ENCODE measurements at places on chromosomes 2 and 18.

DNA sequence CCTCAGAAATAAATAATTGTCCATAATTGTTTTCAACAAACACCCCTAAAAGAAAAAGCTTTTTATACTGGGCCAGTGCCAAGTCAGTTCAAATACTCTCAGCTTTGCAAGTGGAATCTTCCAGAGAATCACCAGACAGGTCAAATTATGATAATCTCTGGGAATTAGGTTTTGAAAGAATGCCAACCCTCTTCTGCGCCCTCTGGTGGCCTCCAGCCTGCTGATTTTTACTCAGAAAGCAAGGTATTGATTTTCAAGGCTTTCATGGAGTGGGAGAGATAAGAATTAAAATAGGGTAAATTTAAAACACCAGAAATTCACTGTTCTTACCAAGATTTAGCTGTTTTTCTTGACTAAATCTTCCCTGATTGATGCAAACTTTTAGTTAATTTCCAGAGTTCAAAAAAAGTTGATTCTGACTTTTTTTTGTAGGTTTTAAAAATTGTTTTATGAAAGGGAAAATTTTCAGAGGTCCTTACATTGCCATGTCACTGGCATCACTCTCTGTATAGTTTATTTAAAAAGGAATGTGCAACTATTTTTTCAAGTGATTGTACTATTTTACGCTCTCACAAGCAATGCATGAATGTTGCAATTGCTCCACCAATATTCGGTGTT lies 282.9 kb upstream of the TNP1 start:
- H3K36me3 ChIP-seq = no peaks in the 10 kb centered on the region
- H3K4me3 ChIP-seq = no peak overlapping the region
- DNase-seq = no peak

DNA sequence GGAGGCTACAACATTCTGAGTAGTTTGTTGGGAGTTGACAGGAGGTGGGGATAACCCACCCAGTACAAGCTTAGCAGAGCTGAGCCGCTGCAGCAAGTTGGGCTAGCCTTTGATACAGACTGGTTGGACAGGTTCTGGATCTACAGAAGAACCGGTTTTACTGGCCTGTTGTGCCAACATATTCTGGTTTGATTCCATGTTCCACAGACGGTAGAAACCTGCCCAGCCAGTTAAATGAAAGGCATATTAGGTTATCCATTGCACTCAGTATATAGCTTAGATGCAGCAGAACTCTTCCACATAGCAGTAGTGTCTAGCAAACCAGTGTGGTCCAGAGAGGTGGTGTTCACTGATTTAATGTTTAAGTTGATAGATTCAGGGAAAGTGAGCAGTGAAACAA lies 19.3 kb upstream of the RBBP8 start:
- H3K27me3 ChIP-seq = no peaks in the 10 kb centered on the region
- no peak overlapping the region for H3K27ac ChIP-seq
- DNase-seq = no peak

DNA sequence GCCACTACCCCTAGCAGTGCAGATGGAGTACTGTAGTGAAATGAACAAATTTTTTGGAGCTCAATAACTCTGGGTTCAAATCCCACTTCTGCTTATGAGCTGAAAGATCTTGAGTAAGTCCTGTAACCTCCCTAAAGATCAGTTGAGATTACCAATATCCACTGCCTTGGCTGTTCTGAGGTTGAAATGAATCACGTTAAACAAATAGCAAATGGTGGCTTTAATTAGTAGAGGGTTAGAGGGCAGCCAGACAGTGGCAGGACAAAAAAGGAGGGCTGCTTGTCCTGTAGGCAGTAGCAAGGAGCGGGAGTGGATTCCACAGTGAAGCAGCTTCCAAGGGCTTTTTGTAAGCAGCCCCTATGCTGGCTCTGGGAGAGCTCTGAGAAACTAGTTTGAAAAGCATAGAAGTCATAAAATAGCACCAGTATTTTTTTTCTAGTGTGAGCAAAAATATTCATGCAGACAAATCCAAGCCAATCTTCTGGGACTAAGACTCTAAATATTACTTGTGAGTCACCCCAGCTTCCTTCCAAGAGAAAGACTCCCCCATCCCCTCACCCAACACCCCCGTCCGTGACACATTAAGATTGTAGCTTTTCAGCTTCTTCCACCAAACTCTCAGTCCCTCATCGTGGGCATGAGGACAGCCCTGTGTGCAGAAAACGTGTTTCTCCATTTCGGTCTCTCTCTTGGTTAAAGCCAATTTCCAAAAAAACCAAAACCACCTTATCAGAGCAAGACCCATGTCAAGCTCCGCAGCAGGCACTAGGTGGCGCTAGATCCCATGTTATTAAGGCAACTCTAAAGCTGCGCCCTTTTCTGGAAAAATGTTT lies 123.5 kb upstream of the LGALSL start:
- peak; percentile 93 for DNase-seq
- no peak overlapping the region for H3K27ac ChIP-seq
- H3K4me3 ChIP-seq = no peak overlapping the region
- peaks cover 36% of the 10 kb centered on the region for H3K4me1 ChIP-seq
- no peaks in the 10 kb centered on the region for H3K27me3 ChIP-seq
- H3K36me3 ChIP-seq = no peaks in the 10 kb centered on the region

DNA sequence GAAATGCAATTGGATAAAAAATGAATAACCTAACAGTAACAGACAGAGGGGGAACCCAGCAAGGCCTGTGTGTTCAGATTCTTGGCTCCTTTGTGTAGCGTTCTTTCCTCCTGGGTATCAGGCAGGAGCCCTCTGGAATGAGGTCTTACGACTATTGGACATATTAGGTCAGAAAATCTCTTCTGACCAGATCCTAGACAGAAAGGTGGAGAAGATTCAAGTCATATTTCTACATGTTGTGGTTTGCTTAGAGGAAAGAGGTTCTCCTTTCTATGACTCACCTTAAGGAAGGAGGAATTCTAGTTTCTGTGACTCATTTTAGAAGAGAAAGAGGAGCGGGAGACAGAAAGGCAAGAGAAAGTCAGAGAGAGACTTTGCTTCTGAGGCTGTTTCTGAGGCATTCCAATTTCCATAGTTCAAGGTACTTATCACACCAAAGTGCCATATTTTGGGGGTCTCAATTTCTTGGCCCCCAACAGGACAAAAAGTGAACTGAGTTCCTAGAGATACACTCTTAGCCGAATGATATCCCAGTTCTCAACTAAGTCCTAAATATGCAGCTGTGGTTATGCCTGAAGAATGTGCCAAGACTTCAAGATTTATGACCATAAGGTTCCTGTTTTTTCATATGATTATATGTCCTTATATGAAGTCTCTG lies 618.6 kb downstream of the ZEB2 start:
- H3K27ac ChIP-seq = no peak overlapping the region
- no peaks in the 10 kb centered on the region for H3K4me1 ChIP-seq
- no peak overlapping the region for H3K4me3 ChIP-seq
- H3K36me3 ChIP-seq = no peaks in the 10 kb centered on the region

DNA sequence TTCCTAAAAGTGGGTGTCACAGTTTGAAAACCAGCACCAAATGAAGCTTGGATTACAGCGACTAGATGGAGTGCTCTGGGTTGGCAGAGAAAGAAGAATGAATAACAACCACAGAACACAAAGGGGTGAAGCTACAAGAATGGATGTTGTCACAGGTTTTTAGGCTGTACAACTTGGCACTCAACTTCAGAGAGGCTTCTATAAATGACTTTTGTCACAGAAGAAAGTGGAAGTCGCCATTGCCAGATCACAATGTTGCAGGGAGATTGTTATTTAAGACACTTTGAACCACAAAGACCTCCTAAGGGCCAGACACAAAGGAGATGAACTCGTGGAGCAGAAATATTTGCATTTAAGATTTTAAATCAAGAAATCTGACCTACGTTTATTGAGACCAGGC lies 354.2 kb downstream of the CDH7 start:
- no peaks in the 10 kb centered on the region for H3K36me3 ChIP-seq
- H3K4me3 ChIP-seq = no peak overlapping the region
- H3K27me3 ChIP-seq = no peaks in the 10 kb centered on the region
- H3K4me1 ChIP-seq = no peaks in the 10 kb centered on the region

- DNase-seq = no peak
- no peaks in the 10 kb centered on the region for H3K36me3 ChIP-seq
- H3K27me3 ChIP-seq = peaks cover 3% of the 10 kb centered on the region
Measured at GRCh38 chr2:98121149-98121548, 34.2 kb downstream of the VWA3B start.

DNA sequence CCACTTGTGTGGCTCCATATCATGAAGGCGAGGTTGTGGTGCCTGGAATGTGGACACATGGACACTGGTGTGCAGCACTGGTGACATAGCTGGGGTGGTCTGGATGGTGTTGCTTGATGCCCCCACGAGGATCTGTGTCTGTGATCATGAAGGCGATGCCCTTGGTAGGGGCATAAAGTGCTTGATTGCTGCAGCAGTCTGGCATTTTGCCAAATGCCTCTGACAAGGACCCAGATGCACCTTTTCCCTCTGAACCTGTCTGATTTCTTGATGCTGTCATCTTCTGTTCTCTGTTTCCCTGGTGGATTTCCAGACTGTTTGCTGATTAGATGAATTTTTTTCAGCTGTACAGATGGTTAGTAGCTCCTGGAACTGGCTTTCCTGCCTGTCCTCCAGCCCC lies 752.0 kb upstream of the HS6ST1 start:
- no peaks in the 10 kb centered on the region for H3K27me3 ChIP-seq
- H3K4me3 ChIP-seq = no peak overlapping the region
- DNase-seq = no peak
- H3K4me1 ChIP-seq = no peaks in the 10 kb centered on the region

DNA sequence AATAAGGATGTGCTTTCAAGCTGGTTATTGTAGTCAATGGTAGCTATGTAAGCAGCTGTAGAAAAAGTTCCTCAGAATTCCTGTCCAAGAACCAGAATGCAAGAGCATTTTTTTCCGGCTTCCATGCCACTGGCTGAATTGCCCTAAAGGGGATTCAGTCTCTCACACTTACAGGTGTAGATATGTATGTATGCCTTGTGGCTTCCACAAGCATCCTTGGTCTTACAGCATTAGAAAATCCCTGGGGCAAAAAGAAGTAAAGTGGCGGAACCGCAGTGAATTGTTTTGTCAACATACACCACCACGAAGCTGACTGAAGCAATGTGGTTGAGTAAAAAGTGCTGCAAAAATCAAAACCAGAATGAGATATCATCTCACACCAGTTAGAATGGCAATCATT lies 54.6 kb downstream of the FANCL start:
- H3K27ac ChIP-seq = no peak overlapping the region
- no peak for DNase-seq
- H3K27me3 ChIP-seq = no peaks in the 10 kb centered on the region
- no peaks in the 10 kb centered on the region for H3K4me1 ChIP-seq
- H3K36me3 ChIP-seq = peaks cover 3% of the 10 kb centered on the region

GRCh38 chr18:939958-940357 lies 35.3 kb downstream of the ADCYAP1 start:
- no peaks in the 10 kb centered on the region for H3K4me1 ChIP-seq
- H3K27ac ChIP-seq = no peak overlapping the region
- no peaks in the 10 kb centered on the region for H3K36me3 ChIP-seq

GRCh38 chr2:105321875-105322646 lies 7.5 kb downstream of the TGFBRAP1 start:
- H3K4me1 ChIP-seq = no peaks in the 10 kb centered on the region
- H3K4me3 ChIP-seq = no peak overlapping the region
- no peak overlapping the region for H3K27ac ChIP-seq
- H3K27me3 ChIP-seq = no peaks in the 10 kb centered on the region

- H3K27me3 ChIP-seq = no peaks in the 10 kb centered on the region
- no peaks in the 10 kb centered on the region for H3K4me1 ChIP-seq
- no peak overlapping the region for H3K4me3 ChIP-seq
- H3K27ac ChIP-seq = no peak overlapping the region
- no peak for DNase-seq
- no peaks in the 10 kb centered on the region for H3K36me3 ChIP-seq
Measured at GRCh38 chr2:53600815-53601214, 166.8 kb upstream of the CHAC2 start.

DNA sequence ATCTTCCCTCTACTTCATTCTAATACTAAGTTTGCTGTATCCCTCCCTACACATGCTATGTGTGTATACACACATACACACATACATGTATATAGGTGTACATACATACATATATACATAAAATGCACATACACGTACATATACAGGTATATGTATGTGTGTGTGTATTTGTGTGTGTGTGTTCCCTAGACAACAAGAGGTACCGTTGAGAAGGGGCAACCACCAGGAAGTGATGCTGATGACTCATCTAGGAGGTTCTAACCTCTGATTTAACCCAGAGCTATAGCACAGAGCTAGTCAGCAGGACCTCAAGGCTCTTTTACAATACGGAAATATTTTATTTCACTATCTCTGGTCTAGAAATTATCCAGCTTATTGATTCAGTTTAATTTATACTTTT lies 139.2 kb downstream of the LAMA3 start:
- H3K4me1 ChIP-seq = no peaks in the 10 kb centered on the region
- H3K27me3 ChIP-seq = no peaks in the 10 kb centered on the region
- peak overlapping the region; percentile 67 for H3K27ac ChIP-seq

DNA sequence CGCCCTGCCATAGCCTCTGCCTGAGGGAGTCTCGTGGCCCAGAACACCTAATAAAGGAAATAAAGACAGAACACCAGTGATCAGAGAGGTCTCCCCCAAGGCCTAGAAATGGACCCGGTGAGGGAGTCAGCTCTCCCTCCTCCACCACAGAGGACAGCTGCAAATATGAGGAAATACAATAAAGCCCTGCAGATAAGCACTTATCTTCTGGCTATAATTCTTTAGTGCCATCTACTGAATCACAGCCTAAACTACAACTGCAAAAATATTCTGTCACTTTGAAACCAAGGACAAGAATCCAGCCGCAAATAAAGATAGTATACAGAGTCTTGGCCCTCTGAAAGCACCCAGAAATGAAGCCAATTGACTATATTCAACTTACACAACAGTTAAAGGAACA lies 42.4 kb upstream of the TACR1 start:
- H3K27me3 ChIP-seq = no peaks in the 10 kb centered on the region
- H3K4me3 ChIP-seq = no peak overlapping the region
- H3K27ac ChIP-seq = no peak overlapping the region
- H3K36me3 ChIP-seq = no peaks in the 10 kb centered on the region

- DNase-seq = no peak
- H3K4me1 ChIP-seq = no peaks in the 10 kb centered on the region
- no peak overlapping the region for H3K4me3 ChIP-seq
Measured at GRCh38 chr18:48154828-48155227, 224.4 kb upstream of the SMAD2 start.

- H3K4me1 ChIP-seq = peaks cover 10% of the 10 kb centered on the region
- H3K27ac ChIP-seq = no peak overlapping the region
- DNase-seq = no peak
- H3K36me3 ChIP-seq = peaks cover 15% of the 10 kb centered on the region
Measured at GRCh38 chr18:45958730-45959129, 8.4 kb downstream of the EPG5 start.
